Thoracic aorta (tissue), 2 donors: ENCODE measurements at places on chromosomes 7 and 10. TPM values are rescaled to one million over a fixed set of nuclear protein-coding genes. Genes with fewer than 3 reads are reported as not detected.
A peak's percentile ranks its signal among the peaks of the same experiment; 100 is the strongest.

DNA sequence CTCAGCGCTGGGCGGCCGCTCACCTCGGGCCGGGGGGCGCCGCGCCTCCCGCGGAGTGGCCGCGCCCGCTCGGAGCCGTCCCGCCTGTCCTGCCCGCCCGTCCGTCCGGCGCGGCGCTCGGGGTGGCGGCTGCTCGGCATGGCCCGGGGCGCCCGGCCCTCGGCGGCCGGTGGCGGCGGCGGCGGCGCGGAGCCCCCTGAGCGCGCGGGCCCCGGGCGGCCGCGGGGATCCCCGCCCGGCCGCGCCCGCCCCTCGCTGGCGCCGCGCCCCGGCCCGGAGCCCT, 338 bp downstream of the SDK1 start:
- no peak overlapping the region for H3K27ac ChIP-seq
- H3K36me3 ChIP-seq = no peaks in the 10 kb centered on the region

GRCh38 chr10:2122431-2123124, 385.3 kb upstream of the ADARB2 start:
- no peaks in the 10 kb centered on the region for H3K4me1 ChIP-seq
- no peak overlapping the region for H3K4me3 ChIP-seq
- H3K36me3 ChIP-seq = no peaks in the 10 kb centered on the region
- H3K27ac ChIP-seq = no peak overlapping the region
- DNase-seq = no peak

- no peaks in the 10 kb centered on the region for H3K27me3 ChIP-seq
- no peak overlapping the region for H3K4me3 ChIP-seq
- H3K27ac ChIP-seq = no peak overlapping the region
- H3K36me3 ChIP-seq = no peaks in the 10 kb centered on the region
Measured at GRCh38 chr10:59621771-59622170, 87.9 kb downstream of the SLC16A9 start.

MBL2 gene
- total RNA-seq = not detected

DNA sequence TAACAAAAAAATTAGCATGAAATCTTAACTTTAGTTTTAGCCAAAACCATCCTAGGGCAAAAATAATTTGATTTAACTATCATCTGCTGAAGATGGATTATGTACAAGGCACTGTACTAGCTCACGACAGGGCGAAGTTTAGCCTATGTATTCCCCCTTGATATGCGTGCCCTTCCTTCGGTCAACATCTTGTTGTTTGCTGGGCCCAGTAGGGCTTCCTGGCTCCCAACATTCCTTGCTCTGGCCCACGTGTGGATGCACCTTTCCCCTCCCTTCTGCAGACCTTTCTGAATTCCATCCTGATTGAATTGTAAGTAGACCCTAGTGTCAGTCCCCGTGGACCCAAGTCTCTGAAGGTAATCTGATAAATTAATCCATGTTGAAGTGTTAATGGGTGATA, 212.0 kb downstream of the RELN start:
- H3K27me3 ChIP-seq = no peaks in the 10 kb centered on the region
- H3K27ac ChIP-seq = no peak overlapping the region
- no peak overlapping the region for H3K4me3 ChIP-seq
- no peaks in the 10 kb centered on the region for H3K4me1 ChIP-seq
- DNase-seq = no peak
- H3K36me3 ChIP-seq = no peaks in the 10 kb centered on the region

GRCh38 chr7:7761340-7761973, 43.0 kb upstream of the RPA3 start:
- no peaks in the 10 kb centered on the region for H3K36me3 ChIP-seq
- H3K4me3 ChIP-seq = peak overlapping the region; percentile 73
- DNase-seq = no peak
- peaks cover 11% of the 10 kb centered on the region for H3K4me1 ChIP-seq
- no peak overlapping the region for H3K27ac ChIP-seq

DNA sequence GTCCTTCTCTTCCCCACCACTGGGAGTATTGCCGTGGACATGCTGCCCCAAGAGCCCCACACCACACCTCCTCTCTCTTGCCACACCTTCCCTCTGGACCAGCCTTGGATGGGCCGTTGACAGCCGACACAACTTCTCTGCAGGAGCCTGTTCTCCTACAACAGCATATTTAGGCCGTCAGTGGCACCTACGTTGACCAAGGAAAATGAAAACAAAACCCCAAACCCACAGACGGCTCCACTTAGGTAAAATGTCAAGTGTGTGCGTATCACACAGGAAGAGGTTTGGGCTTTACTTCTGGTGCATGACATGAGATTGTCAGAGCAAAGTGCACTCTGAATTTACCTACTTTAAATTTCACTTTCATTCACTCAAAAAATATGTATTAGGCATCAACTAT, 246.6 kb downstream of the ZMYND11 start:
- no peaks in the 10 kb centered on the region for H3K27me3 ChIP-seq
- H3K4me3 ChIP-seq = no peak overlapping the region
- H3K27ac ChIP-seq = no peak overlapping the region
- peaks cover 21% of the 10 kb centered on the region for H3K4me1 ChIP-seq
- H3K36me3 ChIP-seq = peaks cover 9% of the 10 kb centered on the region
- no peak for DNase-seq
